ENCODE measurements at places on chromosomes 1 and 21. TPM values are rescaled to one million over a fixed set of nuclear protein-coding genes. Genes with fewer than 3 reads are reported as not detected.
A peak's percentile ranks its signal among the peaks of the same experiment; 100 is the strongest.

ANKRD35 gene
- not detected for total RNA-seq

GRCh38 chr1:220886470-220887201, 7.4 kb downstream of the HLX start:
- no peak for DNase-seq

- no peak for DNase-seq
Measured at GRCh38 chr1:157240495-157241184, 102.4 kb upstream of the ETV3 start.

ATP1A2 gene
- not detected for total RNA-seq

DNA sequence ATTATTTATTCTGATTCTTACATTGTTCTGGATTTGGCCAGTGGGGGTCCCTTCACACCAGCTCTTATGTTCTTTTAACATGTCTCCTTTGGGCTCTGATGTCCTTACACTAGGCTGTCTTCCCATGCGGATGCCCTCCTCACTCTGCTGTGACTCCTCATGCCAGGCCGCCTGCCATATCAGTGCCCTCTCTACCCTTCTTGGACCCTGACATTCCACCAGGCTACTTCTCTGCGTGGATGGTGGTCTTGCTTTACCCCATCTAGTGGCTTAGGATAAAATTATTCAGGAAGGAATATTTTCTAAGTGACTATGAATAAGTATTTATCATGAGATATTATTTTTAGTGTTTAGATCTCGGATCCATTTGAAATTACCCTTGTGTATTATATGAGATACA, 21.2 kb downstream of the ATF6 start:
- DNase-seq: no peak

GRCh38 chr1:2523191-2523890, 3.1 kb downstream of the PANK4 start:
- DNase-seq: peak; percentile 41

DNA sequence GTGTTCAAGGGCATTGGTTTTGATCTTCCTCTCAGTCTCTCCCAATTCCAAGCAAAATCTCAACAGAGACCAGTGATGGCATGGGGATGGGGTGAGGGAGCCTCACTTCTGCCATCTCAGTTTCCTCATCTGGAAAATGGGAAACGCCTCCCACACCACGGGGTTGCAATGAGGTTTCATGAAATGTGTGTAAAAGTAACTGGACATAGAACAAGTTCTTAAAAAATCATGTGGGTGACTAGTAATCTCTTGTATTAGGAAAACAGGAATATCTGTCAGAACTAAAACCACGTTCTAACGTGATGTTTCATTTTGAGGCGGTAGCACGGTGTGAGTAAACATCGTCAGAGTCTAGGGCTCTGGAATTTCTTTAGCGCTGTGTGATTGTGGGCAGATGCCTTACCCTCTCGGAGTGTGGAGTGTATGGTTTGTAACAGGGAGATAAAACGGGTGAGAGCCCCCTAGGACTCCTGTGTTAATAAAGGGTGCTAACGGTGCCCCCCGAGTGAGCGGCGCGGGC, 55.5 kb upstream of the DNAJC6 start:
- no peak for DNase-seq

- peak; percentile 71 for DNase-seq
Measured at GRCh38 chr1:113073479-113073950, 517 bp downstream of the LRIG2 start.

OPRD1 gene
- total RNA-seq: 0.03 TPM

GJA8 gene
- not detected for total RNA-seq

CAMSAP2 gene
- total RNA-seq: 19.8 TPM

MAEL gene
- total RNA-seq: not detected

ADAM30 gene
- not detected for total RNA-seq

DNA sequence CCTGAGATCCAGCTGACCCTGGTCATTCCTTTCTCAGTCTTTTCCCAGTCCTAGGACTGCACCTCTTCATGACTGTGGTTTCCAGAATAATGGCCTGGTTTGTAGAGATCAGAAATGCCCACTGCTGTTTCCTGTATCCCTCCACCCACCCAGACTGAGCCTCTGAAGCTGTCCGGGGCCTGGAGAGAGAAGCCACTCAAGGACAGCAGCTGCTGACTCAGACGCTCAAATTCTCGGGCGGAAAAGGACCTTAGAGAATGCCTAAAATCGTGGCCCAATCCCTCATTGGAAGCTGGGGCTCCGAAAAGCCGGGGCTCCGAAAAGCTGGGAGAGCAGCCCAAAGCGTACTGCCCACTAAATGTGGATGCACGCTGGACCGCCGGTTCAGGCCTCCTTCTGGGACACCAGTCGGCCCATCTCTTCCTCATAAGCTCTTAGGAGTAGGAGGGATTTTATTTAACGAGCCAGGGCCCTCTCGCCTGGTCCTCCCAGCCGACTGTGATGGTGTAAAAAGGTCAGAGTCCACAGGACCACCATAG, 7.8 kb upstream of the GPR61 start:
- no peak for DNase-seq

DCST1 gene
- total RNA-seq: not detected

DUSP10 gene
- 15.8 TPM for total RNA-seq

- DNase-seq: no peak
Measured at GRCh38 chr1:177568622-177569021, 397.9 kb downstream of the BRINP2 start.

- no peak for DNase-seq
Measured at GRCh38 chr1:186670297-186671135, 9.7 kb downstream of the PTGS2 start.

OR2M2 gene
- total RNA-seq: not detected

DNA sequence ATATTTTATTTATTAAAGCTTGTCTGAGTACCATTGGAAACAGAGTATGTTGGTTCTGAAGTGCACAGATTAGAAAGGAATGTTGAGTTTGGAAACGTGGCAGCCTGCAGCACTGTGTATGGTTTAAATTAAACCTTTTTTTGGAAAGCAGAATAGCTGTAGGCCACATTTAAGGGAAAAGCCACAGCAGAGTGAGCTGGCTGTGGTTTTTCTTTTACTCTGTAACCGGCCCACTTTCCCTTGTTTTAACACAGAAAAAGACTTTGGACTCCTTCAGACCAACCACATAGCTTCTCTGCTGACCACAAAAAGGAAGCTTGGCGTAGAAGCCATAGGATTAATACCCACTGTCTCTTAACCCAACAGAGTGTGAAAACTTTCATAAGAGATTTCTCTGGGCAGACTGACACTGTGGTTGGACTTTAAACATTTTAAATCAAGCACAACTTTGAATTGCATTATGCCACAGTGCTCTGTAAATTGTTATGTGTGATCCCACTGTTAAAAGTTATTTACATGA, 75.2 kb downstream of the NFIA start:
- DNase-seq: peak; percentile 27

ADAMTS5 gene
- total RNA-seq: 1.1 TPM

CGN gene
- 1.2 TPM for total RNA-seq

- no peak for DNase-seq
Measured at GRCh38 chr1:90544356-90544755, 172.7 kb downstream of the BARHL2 start.

DNA sequence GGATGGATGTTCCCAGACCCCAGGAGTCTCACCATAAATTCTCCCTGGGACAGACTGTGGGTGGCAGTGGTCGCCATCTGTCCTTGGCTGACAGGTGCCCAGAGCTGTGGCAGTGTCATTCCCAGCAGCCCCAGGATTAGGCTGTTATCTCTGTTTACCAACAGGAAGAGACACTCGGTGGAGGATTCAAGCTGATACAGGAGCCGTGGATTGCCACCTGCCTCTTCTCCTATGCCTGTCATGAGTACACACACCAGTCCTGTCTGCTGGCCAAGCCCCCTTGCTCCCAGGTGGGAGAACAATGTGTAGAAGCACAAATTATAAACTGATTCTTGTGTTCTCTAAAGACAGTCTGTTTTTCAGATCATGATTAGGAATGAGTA, 152.6 kb downstream of the ETS2 start:
- no peak for DNase-seq

GRCh38 chr1:172941471-172941870, 109.3 kb downstream of the TNFSF18 start:
- DNase-seq: no peak

DNA sequence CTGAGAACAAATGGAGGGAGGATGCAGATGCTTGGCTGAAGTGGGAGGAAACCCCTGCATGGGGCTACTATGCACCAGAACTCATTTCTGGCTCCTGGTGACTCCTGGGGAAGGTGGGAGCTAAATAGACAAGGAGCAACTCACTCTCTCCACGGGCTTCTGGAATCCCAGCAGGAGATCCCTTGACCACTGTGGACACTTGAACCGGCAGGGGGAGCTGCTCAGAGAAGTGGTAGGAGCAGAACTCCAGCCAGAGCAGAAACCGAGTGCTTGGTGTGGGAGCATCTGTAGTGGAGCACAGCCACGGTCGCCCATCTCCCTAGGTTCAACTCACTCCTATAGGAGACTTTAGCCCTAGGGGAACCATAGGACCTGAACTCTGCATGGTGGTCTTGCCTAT, 205.6 kb upstream of the GJB5 start:
- no peak for DNase-seq

- no peak for DNase-seq
Measured at GRCh38 chr1:155678027-155678426, 10.5 kb downstream of the YY1AP1 start.

DNA sequence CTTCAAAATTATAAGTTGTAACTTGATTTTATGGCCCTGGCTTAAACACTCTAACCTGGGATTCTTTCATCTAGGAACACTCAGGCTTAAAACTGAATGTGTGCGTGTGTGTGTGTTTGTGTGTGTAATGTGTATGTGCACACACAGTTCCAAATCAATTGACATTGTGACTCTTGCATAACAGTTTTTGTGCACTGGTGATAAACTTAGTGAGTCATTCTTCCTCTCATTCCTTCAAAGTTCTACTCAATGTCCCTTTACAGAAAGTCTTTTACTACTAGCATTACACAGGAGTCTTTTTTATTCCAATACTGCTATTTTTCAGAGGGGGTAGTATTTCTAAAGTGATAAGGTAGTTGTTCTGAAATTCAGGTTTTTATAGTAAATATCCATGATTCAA, 943.6 kb downstream of the KCNT2 start:
- DNase-seq: no peak

APOBEC4 gene
- not detected for total RNA-seq

KIF2C gene
- total RNA-seq: 82.1 TPM

SNAPIN gene
- 59.3 TPM for total RNA-seq

FOXJ3 gene
- total RNA-seq: 32.3 TPM

ERO1B gene
- 4.4 TPM for total RNA-seq

NR1I3 gene
- total RNA-seq: not detected

PM20D1 gene
- total RNA-seq: not detected

DNA sequence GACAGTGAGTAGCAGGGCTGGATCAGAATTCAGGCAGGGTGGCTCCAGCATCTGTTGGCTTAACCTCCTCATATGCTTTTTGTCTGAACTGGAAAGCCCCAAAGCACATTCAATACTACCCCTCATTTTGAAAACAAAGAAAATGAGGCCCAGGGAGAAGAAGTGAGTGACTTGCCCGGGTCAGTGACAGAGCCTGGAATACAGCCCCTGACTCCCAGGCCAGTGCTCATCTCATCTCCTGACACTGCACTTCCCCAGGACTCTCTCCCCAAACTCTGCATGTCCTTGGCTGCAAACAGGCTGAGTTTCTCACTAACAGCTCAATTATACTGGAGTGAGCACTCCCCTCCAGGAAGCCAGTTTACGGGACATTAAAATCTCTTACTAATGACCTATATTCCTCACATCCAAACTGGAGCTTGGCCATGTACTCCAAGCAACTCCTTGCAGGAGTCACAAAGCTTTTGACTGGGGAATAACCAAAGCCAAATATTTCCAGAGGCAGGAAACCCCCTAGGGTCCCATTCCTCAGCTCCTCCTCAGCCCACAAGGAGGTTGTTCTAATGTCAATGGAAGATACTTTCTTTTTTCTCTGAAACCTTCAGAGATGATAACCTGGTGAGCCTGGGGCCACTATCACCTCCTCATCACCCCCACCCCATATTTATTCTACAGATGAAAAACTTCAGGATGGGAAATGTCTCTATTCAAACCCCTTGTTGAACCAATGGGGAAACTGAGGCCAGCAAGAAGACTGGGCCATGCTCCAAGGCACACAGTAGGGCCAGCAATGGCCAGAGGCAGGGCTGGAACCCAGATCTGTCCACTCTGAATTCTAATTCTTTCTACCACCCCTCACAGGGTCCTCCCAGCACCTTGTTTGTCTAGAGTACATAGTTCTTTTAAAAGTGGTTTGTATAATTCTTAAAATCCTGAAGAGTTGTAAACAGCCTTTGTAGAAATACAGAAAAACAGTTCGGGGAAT, 127.0 kb downstream of the PLPP3 start:
- DNase-seq: no peak

DNA sequence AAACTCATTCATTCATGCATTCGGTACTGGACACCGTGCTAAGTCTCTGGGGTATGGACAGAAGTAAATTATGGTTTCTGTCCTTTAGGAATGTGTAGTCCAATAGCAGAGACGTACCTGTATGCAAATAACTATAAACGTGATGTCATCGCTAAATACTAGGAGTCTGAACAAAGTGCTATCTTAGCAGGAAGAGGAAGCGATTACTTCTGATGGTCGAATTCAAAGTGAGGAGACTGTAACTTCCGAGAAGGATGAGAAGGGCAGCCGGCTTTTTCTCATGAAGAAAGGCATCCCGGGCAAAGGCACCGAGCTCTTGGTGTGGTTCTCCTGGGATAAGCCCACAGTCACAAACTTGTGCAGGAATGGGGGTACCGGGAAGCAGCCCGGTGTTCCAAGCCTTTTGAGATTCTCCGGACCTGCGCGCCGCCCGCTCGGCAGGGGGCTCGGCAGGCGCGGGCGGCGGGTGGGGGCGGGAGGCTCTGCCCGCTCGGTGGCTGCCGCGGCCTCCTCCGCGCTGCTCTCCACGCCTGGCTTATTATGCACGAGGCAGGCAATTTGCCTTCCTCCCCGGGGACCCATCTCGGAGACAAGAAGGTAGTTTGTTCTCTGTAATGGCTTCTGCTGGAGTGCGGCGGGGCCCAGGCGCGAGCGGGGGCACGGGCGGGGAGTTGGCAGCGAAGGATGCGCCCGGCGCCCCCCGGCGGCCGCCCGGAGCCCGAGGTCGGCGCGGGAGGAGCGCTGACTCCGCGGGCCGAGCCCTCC, 67.5 kb upstream of the CD1D start:
- DNase-seq: no peak

DNA sequence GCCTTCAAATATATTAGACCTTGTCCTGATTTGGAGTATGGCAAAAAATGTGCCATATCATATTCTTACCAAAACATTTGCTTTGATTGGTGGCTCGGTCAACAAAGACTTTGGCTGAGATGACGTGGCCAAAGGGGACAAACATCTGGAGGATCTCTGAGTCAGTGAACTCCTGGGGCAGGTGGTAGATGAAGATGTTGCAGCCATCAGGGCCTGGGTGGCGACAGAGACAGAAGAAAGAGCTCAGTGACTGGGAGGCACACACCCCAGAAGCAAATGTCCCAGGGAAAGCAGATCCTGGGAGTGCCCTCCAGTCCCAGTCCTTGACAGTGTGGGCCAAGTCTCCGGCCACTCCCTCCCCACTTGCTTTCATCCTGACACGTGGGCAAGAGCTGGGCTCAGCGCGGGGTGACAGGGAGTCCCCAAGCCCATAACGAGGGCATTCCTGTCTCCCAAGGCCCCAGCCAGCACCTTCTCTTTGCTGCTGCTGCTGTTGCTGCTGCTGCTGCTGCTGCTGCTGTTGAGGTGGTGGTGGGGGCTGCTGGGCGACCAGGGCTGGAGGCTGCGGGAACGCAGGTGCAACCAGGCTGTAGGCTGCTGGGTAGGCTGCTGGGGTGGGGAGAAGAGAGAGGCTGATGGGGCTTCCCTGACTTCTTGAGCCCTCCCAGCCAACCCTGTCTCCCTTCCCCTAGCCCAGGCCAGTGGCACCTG, 10.7 kb downstream of the CELF3 start:
- DNase-seq: no peak

ADGRL4 gene
- not detected for total RNA-seq

- DNase-seq: peak; percentile 53
Measured at GRCh38 chr1:44405031-44405797, at the start of gene RNF220. TSS of gene RNF220 (plus strand) at chr1:44405255.

- DNase-seq: no peak
Measured at GRCh38 chr1:172801771-172802322, 142.9 kb downstream of the FASLG start.
